CD14-positive monocyte (primary cell): ENCODE measurements at places on chromosomes 12 and 14. TPM values are rescaled to one million over a fixed set of nuclear protein-coding genes. Genes with fewer than 3 reads are reported as not detected.

DNA sequence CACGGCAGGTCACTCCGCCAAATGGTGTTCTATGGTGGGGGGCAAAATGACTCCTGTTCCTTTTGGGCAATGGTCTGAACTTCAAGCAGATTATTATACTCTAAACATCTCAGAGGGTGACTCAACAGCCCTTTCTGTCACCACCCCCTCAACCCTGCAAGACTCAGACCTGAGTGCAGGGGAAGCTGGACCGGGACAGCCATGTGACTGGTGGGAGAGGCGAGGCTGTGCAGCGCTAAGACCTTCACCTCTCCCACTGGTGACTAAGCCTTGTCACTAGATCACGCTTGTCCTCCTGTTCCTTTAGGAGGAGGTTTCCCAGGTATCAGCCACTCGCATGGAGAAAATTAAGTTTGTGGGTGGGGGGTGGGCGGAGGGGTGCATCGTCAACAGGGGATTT is 67.1 kb upstream of the CCND2 start:
- H3K36me3 ChIP-seq, result no peaks in the 10 kb centered on the region
- no peak overlapping the region for H3K27ac ChIP-seq
- peaks cover 48% of the 10 kb centered on the region for H3K4me1 ChIP-seq
- DNase-seq, result no peak

DNA sequence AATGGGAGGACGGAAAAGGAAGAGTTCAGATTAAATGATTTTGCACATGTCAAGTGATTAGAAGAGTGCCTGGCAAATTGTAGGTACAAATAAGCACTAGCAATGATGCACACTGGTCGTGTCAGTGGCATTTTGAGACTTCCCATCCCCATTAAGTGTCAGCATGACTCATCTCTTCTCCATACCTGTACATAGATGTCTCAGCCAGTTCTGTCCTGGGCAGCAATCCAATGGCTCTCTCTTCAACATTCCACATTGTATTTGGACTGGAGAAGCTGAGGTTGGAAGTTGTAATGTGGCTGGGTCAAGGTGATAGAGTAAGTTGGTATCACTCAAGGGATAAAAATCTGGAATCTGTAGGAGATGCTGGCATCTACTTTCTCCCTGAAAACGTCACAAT is 742.7 kb downstream of the VRK1 start:
- H3K4me3 ChIP-seq, result no peak overlapping the region
- H3K36me3 ChIP-seq, result no peaks in the 10 kb centered on the region
- no peak overlapping the region for H3K27ac ChIP-seq
- H3K4me1 ChIP-seq, result peaks cover 27% of the 10 kb centered on the region
- no peaks in the 10 kb centered on the region for H3K27me3 ChIP-seq
- DNase-seq, result no peak

GRCh38 chr12:94126067-94126466 is 22.3 kb upstream of the PLXNC1 start:
- peak; percentile 63 for DNase-seq
- H3K36me3 ChIP-seq, result no peaks in the 10 kb centered on the region

- peaks cover 26% of the 10 kb centered on the region for H3K27me3 ChIP-seq
- DNase-seq, result no peak
- H3K27ac ChIP-seq, result no peak overlapping the region
- H3K4me3 ChIP-seq, result no peak overlapping the region
- H3K36me3 ChIP-seq, result no peaks in the 10 kb centered on the region
- H3K4me1 ChIP-seq, result no peaks in the 10 kb centered on the region
These were observed 165.7 kb upstream of the FKBP4 start for GRCh38 chr12:2629051-2629450.

DNA sequence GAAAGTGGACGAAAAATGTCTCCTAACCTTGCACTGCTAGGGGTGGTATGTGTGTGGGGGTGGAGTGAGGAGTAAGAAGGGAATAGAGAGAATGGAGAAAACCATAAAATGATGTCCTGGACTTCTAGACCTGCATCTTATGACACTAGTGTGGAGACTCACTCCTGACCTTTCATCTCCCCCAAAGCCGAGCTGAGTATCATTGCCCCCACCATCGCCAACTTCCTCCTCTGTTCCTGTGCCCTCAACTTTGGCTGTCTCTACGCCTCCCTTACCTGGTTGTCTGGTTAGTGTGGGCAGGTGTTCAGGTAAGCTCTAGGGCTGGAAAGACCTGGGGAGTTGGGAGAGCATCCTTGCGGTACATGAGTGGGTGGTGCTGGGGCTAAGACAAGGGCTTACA is 4.5 kb upstream of the KLHL33 start:
- H3K4me1 ChIP-seq, result peaks cover 58% of the 10 kb centered on the region
- H3K27ac ChIP-seq, result no peak overlapping the region
- H3K27me3 ChIP-seq, result no peaks in the 10 kb centered on the region
- peaks cover 7% of the 10 kb centered on the region for H3K36me3 ChIP-seq
- no peak overlapping the region for H3K4me3 ChIP-seq
- DNase-seq, result no peak

DNA sequence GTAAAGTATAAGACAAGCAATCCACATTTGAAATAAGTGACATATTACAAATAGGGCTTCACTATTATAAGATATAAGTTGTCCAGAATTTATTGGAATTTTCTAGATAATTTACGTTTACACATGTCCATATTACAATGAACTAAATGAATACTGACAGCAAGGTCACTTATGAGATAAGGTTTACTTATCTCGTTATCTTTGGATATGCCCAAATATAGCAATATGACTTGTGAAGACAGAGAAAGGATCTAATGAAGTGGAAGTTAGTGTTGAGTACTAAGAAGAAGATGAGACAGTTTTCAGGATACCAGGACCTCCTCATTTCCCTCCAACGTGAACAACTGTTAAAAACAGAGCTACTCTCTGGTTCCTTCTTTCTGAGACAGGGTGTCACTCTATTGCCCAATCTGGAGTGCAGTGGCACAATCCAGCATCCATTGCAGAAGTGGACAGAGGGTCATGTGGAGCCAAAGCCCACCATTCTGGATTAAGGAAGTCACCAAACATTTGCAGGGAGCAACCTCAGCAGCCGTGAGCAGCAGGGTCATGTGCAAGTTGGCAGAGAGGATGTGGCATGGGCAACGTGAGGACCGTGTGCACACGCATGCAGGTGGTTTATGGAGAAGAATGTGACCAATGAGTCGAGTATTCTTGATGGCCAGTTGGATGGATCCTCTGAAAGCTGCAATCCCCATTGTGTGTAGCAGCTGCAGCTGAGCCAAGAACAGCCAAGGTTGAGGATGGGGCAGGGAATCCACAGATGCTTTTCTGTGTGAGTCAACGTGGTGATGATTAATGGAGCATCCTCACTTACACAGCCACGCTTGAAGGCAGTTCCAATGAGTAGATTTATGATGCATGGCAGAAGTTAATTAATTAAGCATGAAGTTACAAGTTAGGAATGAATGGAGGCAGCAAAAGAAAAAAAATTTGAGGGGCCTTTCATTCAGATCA is 111.0 kb downstream of the BICD1 start:
- H3K27ac ChIP-seq, result peak overlapping the region; percentile 7
- peak; percentile 66 for DNase-seq
- H3K36me3 ChIP-seq, result no peaks in the 10 kb centered on the region

DNA sequence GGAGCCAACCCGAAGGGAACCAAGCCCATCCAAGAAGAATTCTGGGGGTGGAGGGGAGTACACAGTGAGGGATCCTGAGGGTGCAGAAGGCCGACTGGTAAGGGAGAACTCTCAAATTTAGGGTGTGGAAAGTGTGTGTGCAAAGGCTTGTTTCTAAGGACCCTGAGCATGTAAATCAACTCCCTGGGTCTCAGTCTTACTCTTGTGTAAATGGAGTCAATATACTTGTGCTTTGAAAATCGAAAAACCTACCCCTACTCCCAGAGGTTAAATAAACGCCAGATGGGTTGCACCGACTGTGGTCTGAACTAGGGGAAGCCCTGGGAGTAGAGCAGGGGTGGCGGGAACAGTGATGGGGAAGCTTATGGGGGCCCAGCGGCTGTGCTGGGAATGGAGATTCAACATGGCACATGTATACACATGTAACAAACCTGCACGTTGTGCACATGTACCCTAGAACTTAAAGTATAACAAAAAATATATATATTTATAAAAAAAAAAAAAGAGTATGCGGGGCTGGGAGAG is 6.0 kb downstream of the B4GALNT1 start:
- DNase-seq, result no peak
- H3K27ac ChIP-seq, result no peak overlapping the region
- H3K4me3 ChIP-seq, result no peak overlapping the region
- no peaks in the 10 kb centered on the region for H3K36me3 ChIP-seq
- peaks cover 8% of the 10 kb centered on the region for H3K4me1 ChIP-seq

- no peaks in the 10 kb centered on the region for H3K27me3 ChIP-seq
- DNase-seq, result no peak
- peaks cover 14% of the 10 kb centered on the region for H3K36me3 ChIP-seq
- H3K27ac ChIP-seq, result no peak overlapping the region
These were observed 64.6 kb downstream of the BEGAIN start for GRCh38 chr14:100522616-100523099.

DNA sequence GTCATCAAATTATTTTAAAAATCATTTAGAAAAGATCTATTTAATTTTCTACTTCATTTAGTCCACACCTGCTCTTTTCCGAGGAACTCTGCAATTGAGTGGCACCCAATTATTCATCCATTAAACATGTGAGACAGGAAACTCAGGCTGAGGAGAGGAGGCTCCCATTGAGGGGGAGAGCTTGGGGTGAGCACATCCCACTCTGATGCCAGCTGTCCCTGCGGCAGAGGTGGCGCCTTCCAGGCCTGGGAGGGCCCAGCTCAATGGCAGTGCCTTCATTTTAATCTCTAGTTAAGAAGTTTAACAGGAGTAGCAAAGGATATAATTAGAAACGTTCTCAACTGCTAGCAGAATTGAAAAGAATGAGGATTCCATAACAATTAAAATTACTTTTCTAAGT is 92.0 kb downstream of the ITPR2 start:
- H3K27me3 ChIP-seq, result no peaks in the 10 kb centered on the region
- H3K36me3 ChIP-seq, result no peaks in the 10 kb centered on the region
- DNase-seq, result no peak
- H3K27ac ChIP-seq, result no peak overlapping the region
- no peaks in the 10 kb centered on the region for H3K4me1 ChIP-seq
- H3K4me3 ChIP-seq, result no peak overlapping the region

DNA sequence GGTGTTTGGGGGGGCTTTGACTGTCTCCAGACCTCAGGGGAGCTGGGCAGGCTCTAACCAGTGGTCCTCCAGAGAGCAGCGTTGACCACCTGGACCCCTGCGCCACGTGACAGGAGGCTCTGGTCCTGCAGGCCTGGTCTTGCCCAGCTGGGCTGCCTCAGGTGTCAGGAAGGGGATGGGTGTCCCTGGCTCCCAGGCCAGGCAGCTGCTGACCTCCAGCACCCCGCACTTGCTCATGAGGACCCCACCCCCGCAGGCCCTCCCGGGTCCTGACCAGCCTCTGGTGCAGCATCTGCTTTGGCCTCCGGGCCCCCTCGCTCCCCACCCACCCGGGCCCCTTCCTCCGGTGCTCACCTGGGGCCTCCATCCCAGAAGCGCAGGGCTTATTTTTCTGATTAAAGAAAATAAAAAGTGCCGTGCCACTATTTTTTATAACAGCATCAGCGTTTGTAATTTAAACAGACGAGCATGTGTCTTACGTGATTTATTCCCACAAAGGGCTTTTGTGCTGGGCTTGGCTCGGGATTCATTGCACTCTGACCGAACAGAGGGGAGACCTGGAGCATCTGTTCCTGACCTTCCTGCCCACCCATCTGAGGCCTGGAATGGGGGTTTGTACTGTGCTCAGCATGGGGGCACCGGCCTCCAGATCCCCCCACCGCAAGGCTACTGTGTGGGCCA is 21.7 kb downstream of the FBRSL1 start:
- no peaks in the 10 kb centered on the region for H3K27me3 ChIP-seq
- no peak overlapping the region for H3K27ac ChIP-seq
- no peak overlapping the region for H3K4me3 ChIP-seq
- H3K4me1 ChIP-seq, result peaks cover 15% of the 10 kb centered on the region
- no peak for DNase-seq
- peaks cover 58% of the 10 kb centered on the region for H3K36me3 ChIP-seq

DNA sequence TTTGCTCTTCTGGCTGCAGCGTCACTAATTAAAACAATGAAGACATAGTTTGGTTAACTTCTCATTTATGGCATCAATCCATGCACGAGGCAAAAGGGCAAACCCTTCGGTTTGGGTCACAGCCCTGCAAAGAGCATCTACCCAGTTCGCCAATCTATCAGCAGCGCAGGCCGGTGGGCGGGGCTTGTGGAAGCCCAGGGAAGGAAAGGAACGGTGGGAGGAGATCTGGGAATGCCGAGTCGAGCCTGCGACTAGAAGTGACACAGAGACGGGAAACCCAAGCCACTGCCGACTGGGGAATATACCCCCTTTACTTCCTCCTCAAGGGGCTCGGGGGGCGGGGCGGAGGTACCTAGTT is 466 bp downstream of the KICS2 start:
- peak overlapping the region; percentile 78 for H3K27ac ChIP-seq
- H3K36me3 ChIP-seq, result no peaks in the 10 kb centered on the region
- H3K4me3 ChIP-seq, result peak overlapping the region; percentile 92
- peak; percentile 64 for DNase-seq

GRCh38 chr12:31033146-31033545 is 40.5 kb upstream of the DDX11 start:
- no peaks in the 10 kb centered on the region for H3K36me3 ChIP-seq
- no peak for DNase-seq
- no peak overlapping the region for H3K4me3 ChIP-seq
- no peaks in the 10 kb centered on the region for H3K4me1 ChIP-seq
- no peak overlapping the region for H3K27ac ChIP-seq

- H3K36me3 ChIP-seq, result no peaks in the 10 kb centered on the region
- H3K4me1 ChIP-seq, result no peaks in the 10 kb centered on the region
- H3K27ac ChIP-seq, result no peak overlapping the region
- no peak for DNase-seq
- H3K27me3 ChIP-seq, result peaks cover 20% of the 10 kb centered on the region
- H3K4me3 ChIP-seq, result no peak overlapping the region
These were observed 5.8 kb upstream of the GLT8D2 start for GRCh38 chr12:104055686-104056388.

DNA sequence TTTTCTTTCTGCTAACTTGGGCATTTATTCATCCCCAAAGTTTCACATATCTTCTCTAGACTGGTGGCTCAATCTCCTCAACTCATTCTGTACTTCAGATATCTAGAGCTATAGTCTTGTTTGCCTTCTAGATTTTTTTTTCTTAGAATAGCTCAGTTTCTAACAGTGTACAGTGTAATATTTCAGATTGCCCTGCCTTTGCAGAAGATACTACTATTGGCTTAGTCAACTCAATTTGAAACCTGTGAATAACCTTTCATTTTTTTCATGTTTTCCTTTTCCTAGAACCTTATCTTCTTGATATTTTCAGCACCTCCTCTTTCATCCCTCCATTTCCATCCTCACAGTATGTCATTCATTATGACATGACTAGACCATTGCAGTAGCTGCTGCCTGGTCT is 69.6 kb downstream of the OTOGL start:
- no peaks in the 10 kb centered on the region for H3K36me3 ChIP-seq
- H3K27ac ChIP-seq, result no peak overlapping the region
- no peaks in the 10 kb centered on the region for H3K4me1 ChIP-seq
- DNase-seq, result no peak

The MTRFR gene
- 2.1 TPM for polyA plus RNA-seq

The NEUROD4 gene
- polyA plus RNA-seq, result not detected

The PLBD1 gene
- polyA plus RNA-seq, result 543 TPM

The MAP1LC3B2 gene
- polyA plus RNA-seq, result 12.9 TPM

The AQP2 gene
- polyA plus RNA-seq, result not detected

The RIPK3 gene
- 56.7 and 69.6 TPM in 2 replicates for polyA plus RNA-seq

The SLCO1C1 gene
- polyA plus RNA-seq, result not detected

The ADAMTS20 gene
- not detected for polyA plus RNA-seq

The TFCP2 gene
- polyA plus RNA-seq, result 14.2 TPM

The ACRBP gene
- 10.3 TPM for polyA plus RNA-seq

The TPPP2 gene
- not detected in 2 replicates for polyA plus RNA-seq
